ENCODE measurements at places on chromosomes 12 and 14.

DNA sequence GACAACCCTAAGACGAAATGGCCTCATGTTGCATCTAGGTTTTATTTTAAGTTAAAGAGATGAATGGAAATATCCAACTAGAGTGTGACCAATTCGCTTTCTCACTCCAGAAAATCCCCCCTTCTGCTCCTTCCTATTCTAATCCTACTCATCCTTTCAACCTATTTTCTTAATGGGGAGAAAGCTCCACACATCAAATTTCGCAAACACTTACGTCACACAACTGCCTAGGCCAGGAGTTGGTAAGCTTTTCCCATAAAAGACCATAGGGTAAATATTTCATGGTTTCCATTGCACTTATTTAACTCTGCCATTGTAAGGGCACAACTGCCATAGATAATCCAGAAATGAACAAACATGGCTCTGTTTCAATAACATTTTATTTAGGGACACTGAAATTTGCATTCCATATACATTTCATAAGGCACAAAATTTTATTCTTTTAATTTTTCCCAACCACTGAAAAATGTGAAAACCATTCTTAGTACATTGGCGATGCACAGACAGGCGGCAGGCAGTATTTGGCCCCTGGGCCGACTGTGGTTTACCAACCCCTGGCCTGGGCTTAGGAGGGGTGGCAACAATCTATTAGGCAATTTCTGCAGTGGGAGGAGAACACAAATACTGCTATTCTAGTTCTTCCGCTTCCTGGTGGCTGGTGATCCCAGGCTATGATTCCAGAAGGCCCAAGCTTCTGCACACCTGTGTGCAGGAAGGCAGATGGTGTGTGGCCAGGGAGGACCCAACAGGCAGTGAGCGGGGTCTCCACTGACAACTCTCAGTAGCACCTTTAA lies 67.2 kb upstream of the FOXN3 start:
- DNase-seq, result no peak

DNA sequence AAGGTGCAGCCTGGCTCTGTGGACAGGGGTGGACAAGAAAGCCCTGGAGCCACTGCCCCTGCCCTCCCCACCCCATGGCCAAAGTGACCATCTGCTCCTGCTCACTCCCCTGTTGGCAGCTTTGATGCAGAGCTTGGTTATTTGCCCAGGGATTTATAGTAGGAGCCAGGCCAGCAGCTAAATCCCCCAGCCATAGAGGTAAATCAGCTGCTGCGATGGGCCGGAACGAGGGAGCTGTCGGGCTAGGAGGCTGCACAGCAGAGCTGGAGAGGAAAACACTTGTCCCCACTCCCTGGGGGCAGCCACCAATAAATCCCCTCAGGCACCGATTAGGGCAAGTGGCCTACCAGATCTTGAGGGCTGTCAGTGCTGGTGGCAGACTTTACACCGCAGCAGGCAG lies 26.0 kb downstream of the SMUG1 start:
- no peak for DNase-seq

DNA sequence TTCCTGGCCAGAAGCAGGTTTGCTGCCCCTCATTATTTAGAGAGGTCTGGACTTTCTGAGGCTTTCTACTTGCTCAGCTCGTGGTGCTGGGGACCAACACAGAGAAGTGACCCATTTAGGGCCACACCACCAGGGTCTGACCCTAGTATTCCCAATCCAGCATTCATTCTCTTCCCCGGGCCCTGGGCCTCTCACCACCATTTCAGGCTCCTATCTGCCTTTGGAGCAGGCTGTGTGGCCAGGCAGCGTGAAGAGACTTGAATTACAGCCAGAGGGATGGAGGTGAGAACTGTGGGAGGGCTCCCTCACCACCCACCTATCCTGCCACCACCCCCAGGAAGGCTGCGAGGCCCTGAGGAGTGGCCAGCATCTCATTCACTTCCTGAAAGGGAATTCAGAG lies 24.6 kb downstream of the FAM222A start:
- DNase-seq, result no peak

- no peak for DNase-seq
Measured at GRCh38 chr12:49543914-49544815, 5.3 kb downstream of the KCNH3 start.

DNA sequence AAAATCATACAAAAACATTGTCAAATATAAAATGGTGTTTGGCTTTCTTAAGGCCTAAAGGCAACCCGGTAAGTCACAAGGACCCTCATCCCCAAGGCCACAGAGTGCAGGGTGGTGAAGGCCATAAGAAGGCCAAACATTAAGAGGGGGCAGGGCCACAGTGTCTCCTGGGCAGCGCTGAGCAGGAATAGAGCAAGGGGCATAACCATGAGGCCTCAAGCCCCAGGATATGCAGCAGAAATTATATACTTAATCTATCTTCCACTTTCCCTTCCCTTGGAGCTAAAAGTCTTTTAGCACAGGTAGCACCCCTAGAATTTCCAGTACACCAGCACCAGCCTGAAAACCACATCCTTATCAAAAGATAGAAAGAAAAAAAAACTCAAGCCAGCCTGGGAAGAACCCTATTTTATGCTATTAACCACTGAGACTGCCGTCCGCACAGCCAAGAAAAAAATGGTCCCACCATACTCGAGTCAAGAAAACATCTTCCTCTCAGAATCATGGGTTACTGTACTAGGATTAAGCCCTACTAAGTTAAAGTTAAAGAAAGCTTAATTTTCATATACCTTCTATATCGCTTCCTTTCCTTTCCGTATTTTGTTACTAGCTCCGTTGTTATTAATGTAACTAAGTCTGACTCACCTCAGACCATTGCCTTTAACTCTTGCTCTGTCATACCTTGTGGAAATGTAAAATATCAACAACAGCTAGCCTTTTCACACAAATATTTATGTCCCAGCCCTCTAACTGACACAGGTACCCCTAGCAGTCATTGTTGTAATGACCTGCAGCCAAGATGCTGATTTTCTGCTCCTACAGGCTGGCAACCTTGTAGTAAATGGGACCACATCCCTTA lies 20.1 kb downstream of the KLRK1 start:
- DNase-seq, result no peak

DNA sequence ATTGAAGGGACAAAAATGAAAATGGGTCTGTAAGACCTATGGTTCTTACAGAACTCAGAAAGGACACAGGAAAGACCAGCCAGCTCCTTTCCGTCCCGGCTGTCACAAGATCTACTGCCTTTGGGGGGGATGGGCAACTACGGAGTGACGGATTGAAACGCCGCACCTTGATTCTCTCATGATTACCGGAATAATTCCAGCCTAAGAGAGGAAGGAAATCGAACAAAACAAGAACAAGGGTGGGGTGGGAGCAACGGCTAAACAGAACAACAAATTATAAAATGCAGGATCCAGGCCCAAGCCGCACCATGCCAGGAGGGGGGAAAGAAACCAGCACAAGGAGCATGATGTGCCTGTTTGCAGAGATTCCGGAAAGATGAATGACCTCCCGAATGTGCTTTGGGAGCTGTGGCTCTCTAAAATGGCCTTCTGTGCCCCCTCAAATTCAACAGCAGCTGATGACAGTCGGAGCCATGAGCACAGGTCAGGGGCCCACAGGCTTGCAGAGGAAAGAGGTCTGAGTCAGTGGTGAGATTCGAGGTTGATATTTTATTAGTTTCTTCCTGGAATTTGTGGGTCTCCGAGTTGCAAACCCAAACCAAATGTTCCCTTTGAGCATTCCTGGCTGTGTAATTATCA lies 72.1 kb downstream of the SPRING1 start:
- DNase-seq, result no peak

GRCh38 chr12:132354211-132354981 lies 25.0 kb upstream of the GALNT9 start:
- no peak for DNase-seq

GRCh38 chr14:68735856-68736255 lies 57.0 kb downstream of the ZFP36L1 start:
- DNase-seq, result no peak

DNA sequence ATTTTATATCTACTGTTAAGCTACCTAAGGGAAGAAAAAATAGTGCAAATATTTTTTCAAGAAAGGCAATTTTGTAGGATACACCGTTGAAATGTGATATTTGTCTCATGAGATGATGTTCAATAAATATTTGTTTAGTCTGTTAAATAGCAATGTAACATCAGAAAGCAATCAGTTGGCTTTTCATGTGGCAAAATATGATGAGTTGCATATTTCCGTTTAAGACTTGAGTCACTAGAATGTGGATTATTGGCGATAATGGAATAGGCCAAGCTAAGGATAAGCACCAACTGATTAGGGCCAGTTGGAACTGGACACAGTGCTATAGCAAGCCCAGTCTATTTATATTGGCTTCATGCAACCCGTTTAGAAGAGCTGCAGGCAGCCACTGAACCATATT lies 250.4 kb upstream of the SLC16A7 start:
- no peak for DNase-seq

- no peak for DNase-seq
Measured at GRCh38 chr12:69555461-69555860, 29.8 kb upstream of the CCT2 start.

DNA sequence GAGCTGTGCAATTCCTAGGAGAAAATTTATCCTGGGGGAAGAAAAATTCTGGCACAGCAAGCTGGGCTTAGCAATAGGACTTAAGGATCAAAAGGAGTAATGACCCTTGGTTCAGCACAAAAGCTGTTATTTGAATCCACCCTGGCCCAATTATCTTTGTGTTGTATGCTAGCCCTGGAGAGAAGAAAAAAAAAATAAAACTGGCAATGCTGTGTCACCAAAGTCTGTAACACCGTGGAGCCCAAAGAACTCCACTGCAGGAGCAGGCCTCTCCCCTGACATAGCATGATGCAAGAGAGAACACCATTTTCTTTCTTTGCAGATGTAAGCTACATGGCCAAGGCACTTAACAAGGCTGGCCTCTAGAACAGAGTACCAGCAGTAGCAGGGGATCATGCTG lies 63.0 kb upstream of the ARHGAP5 start:
- no peak for DNase-seq

Measured in stimulated activated CD4-positive, alpha-beta T cell treated with anti-CD3 and anti-CD28 coated beads, Interleukin-1b, Interleukin-23, amount 100 ng/mL, for 1 hour (primary cell).